Effector CD4-positive, alpha-beta T cell (primary cell): ENCODE measurements at places on chromosomes 5 and 9.
A peak's percentile ranks its signal among the peaks of the same experiment; 100 is the strongest.

- no peak for DNase-seq
Measured at GRCh38 chr5:181024245-181025064, 15.6 kb upstream of the BTNL9 start.

GRCh38 chr5:39503155-39503554 lies 78.4 kb upstream of the DAB2 start:
- no peak for DNase-seq

GRCh38 chr9:17810728-17811571 lies 232.1 kb downstream of the SH3GL2 start:
- no peak for DNase-seq

DNA sequence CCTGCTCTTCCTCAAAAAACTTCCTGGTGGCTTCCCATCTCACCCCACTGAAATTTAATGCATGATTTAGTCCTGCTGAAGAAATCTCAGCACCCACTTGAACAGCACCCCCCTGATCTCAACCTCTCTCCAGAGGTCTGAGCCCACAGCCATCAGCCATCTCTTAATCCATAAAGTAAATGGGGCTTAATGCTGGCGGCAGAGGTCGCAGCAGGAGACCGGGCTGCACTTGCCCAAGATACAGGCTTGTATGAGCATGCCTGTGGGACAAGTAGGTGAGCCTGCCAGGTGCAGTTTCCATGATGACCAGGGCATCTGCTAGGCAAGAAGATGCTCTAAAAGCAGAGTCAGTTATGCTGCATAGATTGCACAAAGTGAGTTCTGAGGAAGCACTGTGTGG lies 52.4 kb upstream of the CTXN3 start:
- no peak for DNase-seq

- no peak for DNase-seq
Measured at GRCh38 chr9:93093877-93094657, 1.9 kb upstream of the CARD19 start.

DNA sequence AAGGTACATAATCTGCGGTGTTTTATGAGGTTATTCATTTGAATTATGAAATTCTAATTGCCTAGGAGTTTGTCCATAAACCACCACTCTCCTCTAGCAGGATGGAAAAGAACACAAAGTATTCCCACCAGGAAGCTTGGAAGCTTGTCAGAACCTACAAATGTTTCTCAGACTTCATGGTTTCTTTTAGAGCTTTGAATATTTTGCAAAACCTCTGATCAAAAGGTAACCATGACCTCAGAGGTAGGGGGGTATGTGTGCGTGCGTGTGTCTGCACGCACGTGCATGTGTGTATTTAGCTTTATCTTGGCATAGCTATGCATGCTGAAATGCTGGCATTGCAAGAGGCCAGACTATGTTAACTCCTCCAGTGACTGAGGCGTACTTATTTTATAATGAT lies 847.0 kb downstream of the TLE1 start:
- no peak for DNase-seq

DNA sequence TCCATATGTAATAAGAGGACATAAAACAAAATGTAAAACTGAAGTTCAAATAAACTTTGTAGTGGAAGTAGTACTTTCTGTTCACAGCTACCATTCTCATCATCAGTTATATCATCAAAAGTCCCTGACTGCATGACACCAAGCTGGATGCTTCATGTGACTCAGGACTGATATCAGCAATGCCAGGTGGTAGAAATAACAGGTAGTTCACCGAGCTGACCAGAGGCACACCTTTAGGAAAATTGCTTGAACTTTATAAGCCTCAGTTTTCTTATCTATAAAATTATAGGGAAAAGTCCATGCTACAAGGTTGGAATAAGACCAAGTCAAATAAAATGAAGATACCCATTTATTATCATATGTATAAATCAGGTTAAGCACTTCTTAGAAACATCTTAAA lies 124.9 kb upstream of the PTGER4 start:
- no peak for DNase-seq

- DNase-seq: no peak
Measured at GRCh38 chr9:128120061-128120740, 7.3 kb downstream of the PTGES2 start.

DNA sequence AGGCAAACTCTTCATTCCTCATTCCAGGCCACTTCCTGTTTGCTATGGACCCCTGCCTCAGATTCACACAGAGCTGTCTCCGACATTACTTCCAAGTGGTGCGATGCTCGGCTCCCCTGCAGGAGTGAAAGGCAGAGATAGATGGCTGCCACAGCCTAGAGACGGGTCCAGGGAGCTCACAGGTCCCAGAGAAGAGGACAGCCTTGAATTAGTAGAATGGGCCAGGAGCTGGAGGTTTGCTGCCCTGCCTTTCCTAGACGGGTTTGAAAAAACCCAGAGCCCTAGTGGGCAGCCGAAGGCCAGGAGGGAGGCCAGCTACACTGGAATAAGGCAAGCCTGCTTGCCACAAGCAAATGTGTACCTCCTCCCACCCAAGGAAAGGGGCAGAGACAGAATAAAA lies 1.8 kb downstream of the ANKRD34B start:
- no peak for DNase-seq

DNA sequence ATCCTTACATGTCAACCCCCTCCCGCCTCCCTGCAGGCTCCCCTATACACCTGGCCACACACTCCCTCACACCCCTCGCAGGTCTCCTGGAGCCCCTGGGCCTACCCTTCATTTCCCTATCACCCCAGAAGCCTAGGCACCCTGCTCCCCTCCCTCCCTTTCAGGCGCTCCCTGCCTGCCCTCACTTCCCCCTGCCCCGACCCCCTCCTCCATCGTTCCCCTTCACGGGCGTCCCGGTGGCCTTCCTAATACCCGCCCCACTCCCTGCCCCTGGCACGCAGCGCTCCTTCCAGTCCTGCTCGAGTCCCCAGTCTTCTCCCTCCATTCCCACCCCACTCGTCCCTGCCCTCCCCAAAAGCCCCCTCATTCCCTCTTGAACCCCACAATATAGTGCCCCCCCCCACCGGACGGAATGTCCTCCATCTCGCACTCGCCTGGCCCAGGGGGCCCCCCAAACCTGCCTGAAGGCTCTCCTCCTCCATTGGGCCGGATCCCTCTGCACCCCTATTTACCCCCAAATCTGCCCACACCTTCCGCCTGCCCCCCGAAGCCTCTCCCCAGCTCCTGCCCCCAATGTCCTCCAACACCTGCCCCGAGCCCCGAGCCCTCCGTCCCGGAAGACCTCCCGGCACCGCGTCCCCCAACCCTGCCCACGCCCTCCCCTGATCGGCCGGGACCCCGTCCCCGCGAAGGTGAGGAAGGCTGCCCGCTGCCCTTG lies 746 bp downstream of the STRBP start:
- peak; percentile 7 for DNase-seq

DNA sequence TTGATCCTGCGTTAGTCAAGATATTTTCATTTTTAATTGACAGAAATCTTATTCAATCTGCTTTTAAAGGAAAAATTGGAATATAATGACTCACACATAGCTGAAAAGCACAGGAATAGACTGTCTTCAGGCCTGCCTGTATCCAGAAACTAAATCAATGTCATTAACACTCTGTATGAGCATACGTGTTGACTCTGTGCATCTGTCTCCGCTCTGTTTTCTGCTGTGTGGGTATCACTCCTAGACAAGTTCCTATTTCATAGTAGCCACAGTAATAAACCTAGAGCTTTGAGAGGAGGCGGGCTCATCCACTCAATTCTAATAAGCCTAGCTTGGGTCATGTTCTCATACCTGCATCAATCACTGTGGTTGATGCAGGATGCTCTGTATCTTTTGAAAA lies 267.6 kb downstream of the KCTD16 start:
- DNase-seq: no peak

GRCh38 chr9:8014997-8015682 lies 215.6 kb upstream of the DMAC1 start:
- DNase-seq: no peak

GRCh38 chr5:170327168-170327567 lies 29.6 kb upstream of the LCP2 start:
- DNase-seq: no peak

DNA sequence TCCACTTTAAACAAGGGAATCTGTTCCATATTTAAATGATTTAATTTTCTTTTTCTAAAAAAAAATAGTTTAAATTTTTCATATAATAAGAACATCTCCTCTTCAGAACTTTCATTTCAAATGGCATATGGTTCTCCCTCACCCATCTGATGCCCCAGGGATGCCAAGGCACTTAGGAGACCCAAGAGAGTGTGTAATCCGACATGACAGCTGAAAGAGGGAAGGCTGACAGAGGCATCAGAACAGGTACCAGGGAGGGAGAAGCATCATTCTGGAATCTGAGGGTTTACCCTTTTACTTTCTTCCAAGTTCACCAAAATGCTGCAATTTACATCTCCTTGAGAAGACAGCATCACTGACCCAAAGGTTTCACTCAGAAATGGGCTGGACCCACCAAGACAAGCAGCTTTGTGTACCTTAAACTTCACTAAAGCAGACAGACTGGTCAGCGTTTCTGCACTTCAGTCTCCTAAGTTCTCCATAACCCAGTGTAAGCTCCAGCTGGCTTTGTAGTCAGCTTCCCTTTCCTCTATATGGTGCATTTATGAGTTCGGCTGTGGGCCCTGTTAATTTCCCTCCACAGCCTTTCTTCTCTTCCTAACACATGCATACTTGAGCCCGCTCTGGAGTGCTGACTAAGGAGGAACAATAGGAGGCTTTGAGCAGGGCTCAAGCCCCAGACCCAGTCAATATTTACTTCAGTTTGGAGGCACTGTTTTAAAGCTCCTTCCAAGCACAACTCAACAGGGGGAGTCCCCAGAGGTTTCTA lies 17.7 kb downstream of the EFNA5 start:
- no peak for DNase-seq

DNA sequence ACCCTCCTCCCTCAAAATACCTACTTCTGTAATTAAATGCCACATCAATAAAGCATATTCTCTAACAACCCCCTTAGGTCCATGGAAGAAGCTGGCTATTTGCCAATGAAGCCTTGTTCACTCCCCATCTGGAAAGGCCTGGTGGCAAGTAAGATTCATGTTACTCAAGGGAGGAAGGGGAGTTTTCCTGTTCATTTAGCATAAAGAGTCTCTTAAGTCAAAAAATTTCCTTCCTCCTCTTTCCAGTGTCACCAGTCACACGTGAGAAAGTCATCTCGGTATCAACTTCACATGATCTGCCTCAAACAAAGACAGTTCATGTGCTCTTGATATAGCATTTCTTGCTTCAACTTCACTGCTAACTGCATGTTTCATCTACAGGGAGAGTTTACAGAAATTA lies 32.7 kb upstream of the RIC1 start:
- DNase-seq: no peak

DNA sequence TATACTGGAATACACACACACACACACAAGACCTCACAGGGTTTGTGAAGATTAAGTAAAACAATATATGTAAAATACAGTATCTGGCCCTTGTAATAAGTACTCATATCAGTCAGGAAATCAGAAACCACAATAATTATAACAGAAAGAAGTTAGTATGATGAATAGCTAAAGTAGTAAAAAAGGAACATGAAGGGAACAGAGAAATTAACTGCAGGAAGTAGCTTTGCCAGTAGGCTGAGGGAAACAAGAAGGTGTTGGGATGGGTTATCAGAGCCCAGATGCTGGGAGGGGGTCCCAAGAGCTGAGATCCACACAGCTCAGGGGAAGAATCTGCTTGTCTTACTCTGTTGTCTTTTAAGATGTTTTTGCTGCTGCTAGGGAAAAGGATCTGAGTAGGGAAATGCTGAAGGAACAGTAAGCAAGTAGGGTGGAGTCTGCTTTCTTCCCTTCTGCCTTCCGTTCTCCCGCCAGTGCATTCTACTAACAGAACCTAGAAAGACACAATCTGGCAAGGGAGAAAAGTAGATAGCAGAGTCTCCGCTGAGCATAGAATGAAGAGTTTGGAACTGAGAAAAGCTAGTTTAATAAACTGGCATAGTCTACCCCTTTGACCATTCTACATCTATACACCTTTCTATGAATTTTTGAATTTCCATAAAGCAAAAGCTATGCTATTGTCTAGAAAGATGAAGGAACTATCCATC lies 55.3 kb upstream of the ALDH1A1 start:
- DNase-seq: no peak

GRCh38 chr5:41835645-41836044 lies 34.6 kb downstream of the OXCT1 start:
- no peak for DNase-seq

DNA sequence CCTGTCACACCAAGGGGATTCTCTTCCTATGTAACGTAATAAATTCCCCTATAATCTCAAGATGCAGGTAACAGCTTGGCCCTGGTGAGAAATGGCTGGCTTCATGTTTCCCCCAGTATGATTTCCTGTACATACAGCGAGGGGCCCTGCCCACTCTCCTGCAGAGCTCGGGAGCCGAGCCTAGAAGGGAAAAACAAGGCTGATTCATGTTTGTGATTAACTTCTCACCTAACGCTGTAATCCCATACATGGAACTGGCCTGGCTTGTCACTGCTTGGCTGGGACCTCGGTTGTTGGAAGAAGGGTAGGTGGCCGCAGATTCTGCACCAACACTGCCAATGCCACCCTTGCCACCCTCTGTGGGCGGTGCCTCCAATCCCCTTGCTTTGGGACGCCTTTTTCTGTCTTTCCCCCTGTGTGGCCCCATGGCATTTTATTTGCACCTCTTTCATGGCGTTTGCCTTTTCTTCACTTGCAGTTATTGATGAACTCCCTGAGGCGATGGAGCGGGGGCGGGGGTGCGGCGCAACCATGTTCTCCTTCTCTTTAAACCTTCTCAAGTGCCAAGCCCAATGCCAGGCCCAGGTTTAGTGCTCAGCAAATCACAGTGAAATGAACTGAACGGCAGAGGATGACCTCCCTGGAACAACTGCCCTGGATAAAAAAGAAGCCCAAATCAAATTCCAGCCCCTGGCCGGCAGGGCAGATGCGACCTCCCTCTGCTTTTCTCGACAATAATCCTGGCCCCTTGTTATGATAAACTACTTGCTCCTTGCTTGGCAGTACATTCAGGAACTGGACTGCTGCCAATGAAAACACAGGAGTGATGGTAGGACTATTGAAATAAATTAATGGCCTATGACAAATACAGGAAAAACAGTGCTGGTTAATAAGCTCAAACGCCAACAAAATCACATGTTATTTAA lies 108.1 kb downstream of the TMEM174 start:
- no peak for DNase-seq

- DNase-seq: no peak
Measured at GRCh38 chr9:33288828-33289483, 1.4 kb upstream of the NFX1 start.

DNA sequence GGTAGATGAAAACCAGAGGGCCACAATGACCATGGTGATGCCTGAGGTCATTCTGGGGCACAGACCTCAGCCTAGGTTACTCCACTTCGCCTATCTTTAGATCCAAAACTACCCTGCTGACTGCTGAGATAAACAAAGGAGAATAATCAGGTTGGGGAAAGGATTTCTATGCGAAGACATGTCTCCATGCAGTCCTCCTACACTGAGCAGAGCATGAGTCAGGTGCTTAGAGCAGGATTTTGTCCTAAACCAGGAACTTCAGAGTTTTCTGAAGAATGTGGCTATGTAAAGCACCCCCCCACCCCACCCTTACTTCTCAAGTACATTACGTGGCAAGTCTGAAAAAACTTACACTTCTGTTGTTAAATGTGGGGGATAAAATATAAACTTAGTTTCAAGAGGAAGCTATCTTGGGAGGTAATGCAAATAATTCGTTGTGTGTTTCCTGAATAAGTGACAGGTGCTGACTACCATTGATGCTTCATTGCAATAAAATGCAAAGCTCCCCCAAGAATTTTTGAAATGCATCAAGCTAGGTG lies 19.4 kb downstream of the PDCD1LG2 start:
- no peak for DNase-seq

GRCh38 chr9:21465859-21466518 lies 16.1 kb downstream of the IFNE start:
- DNase-seq: no peak

- DNase-seq: no peak
Measured at GRCh38 chr5:116420540-116420939, 154.1 kb downstream of the SEMA6A start.
